ENCODE measurements at places on chromosomes 11 and 22.
A peak's percentile ranks its signal among the peaks of the same experiment; 100 is the strongest.

GRCh38 chr11:9138133-9138453 lies 46.7 kb upstream of the SCUBE2 start:
- no peak for DNase-seq

- no peak for DNase-seq
Observed at GRCh38 chr11:126533560-126533959, 178.1 kb downstream of the ST3GAL4 start.

GRCh38 chr11:30465623-30466022 lies 120.5 kb downstream of the MPPED2 start:
- no peak for DNase-seq

DNA sequence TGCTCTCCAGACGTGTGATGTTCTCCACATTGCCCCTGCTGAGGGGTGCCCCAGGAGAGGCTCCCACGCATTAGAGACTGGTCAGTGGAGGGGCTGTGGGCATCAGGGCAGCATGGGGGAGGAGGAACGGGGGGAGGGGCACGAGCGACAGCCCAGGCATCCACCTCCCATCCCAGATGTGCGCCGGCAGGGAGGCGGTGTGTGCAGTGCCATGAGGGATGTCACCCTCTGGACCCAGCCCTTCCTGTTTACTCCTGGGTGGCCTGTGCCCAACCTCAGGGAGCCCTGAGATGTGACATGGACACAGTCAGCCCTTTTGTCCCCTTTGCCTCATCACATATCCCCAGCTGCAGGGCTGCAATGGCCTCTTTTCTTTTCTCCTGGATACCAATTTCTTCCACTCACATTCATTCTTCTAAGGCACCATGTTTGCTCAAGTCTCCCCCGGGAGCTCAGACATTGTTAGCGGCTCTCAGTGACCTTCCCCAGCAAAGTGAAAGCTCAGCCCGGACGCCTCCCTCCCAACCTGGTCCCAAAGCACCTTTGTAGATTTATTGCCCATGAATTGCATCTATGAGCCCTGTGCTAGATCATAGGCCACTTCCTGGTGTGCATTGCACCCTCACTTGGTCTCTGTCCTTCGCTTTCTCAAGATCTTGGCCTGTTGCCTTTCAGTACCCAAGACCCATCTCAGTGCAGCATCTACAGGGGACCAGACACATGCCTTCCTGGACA lies 150.6 kb downstream of the CEP164 start:
- no peak for DNase-seq

- DNase-seq: no peak
Observed at GRCh38 chr11:72480347-72480746, 46.0 kb upstream of the CLPB start.

- DNase-seq: no peak
Observed at GRCh38 chr11:92558323-92558722, 333.7 kb downstream of the FAT3 start.

- DNase-seq: peak; percentile 80
Observed at GRCh38 chr11:67464411-67465188, 4.5 kb downstream of the TMEM134 start.

DNA sequence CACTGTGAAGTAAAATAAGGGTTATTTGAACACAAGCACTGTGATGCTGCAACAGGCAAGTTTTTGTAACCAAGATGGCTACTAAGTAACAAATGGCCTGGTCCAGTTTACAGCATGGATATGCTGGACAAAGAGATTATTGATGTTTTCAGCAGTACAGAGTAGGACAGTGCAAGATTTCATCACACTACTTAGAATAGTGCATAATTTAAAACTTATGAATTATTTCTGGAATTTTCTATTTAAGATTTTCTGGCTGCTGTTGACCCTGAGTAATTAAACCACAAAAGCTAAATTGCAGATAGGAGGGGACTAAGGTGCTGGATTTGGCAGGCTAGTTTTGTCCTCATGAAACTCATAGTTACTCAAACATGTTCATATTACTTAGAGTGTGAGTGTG lies 33.1 kb downstream of the CEP295 start:
- DNase-seq: no peak

DNA sequence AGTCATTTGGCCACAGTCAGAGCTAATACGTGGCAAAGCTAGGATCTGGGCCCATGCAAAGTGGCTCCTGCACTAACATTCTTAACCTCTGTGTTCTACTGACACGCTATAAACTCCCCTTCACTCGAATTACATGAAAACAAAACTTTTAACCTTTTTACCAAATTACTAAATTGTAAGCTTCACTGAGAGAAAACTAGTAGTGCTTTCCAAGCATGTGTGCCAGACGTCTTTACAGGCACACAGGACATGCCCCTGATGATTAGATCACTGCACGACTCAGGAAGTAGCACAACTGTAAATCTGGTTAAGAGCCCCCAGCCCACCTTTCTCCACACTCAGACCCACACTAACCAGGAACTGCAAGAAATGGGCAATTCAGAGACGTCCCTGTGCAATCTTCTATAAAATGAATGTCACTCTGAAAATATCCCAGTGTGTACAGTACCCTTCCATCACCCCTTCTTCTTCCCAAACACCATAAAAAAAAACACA lies 16.1 kb downstream of the PHF21A start:
- DNase-seq: no peak

DNA sequence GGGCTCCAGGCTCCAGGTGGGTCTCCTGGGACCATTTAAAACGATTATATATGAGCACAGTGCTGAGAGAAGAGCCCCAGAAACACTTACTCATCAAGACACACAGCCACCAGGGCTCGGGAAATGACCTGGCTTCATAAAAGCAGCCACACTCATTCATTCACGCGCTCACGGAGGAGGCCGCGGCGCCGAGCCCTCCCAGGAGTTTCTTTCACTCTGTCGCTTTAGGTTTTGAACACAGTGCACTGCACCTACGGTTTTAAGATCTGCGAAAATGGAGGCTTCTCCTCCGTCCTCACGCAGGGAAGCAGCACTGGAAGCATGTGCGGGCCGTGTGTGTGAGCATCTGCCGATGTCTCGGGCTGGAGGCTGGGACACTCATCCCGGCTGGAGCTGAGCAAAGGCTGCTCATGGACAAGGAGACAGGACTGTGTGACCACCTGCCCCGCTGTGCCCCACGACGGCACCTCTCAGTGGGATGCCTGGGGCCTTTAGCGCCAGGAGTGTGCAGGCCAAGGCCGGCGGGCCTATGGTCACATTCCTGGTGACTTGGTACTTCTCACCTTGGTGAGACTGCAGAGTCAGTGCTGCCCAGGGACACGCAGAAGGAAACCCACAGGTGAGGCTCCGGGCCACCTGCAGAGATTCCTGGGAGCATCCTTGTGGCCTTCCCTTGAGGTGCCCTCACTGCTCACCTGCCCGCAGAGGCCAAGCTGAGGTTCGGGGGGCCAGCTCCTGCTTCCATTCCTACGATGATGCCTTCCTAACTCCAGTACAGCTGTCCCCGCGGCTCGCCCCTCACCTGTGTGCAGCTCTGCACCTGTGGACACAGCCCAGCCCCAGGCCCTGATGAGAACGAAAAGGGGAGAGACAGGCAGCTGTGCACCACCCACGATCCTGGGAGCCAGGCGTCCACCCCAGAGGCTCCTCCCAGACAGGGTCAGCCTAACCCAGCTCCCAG lies 872.0 kb downstream of the BRD1 start:
- DNase-seq: no peak

GRCh38 chr22:32465661-32466060 lies 1.4 kb upstream of the BPIFC start:
- DNase-seq: no peak

- DNase-seq: no peak
Observed at GRCh38 chr22:30823015-30823370, 128.3 kb downstream of the OSBP2 start.

DNA sequence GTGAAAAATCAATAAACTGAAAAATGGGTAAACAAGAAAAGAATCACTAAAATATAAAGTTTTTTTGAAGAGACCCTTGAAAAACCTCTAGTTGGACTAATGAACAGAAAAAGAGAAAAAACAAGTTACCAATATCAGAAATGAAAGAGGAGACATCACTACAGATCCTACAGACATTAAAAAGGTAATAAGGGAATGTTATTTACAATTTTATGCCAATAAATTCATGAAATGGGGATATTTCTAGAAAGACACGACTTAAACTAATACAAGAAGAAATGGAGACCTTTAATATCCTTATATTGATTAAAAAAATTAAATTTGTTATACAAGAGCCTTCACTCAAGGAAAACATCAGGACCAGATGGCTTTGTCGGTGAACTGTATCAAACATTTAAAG lies 109.4 kb downstream of the TBC1D22A start:
- DNase-seq: no peak

DNA sequence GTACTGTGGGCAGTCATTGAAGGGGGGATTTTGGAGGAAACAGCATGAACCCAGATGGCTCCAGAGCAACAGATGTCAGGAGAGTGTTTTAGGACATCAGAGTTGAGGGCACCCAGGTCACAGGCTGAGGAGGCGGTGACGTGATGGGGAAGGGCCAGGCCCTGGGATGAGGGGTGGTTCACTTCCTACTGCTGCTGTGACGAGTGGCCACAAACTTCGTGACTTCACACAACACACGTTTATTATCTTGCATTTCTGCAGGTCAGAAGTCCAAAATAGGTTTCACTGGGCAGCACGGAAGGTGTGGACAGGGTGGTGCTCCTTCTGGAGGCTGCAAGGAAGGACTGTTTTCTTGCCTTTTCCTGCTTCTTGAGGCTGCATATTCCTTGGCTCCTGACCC lies 77.7 kb upstream of the RAB1B start:
- DNase-seq: no peak

Data from activated naive CD8-positive, alpha-beta T cell treated with anti-CD3 and anti-CD28 coated beads, Interleukin-2, amount 50 U/mL, for 16 hours (primary cell).